NCI-H2227 treated with DMSO at 0.1 percent for 48 hours (cell line): ENCODE measurements at places on chromosomes 6 and 20.

- no peak for DNase-seq
These were observed 392.9 kb downstream of the PLCB1 start for GRCh38 chr20:8525017-8525343.

DNA sequence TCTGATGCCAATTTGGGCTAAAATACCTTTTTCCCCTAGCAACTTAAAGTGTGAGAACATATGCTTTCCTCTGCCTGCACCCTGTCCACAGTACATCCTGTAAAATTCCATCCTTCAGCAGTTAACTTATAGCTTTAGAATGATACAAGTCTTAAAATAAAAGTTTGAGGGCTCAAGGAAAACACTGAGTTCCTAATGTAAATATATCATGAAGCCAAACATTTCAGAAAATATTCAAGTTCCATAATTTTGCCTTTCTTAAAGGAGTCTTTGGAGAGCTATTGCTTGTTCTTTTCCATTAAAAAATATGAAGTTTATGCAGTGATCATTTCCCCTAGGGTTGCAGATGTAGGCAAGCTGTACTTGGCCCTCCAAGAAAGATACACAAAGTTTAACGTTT lies 303.8 kb downstream of the COL12A1 start:
- no peak for DNase-seq

GRCh38 chr6:11188161-11188915 lies 44.1 kb downstream of the NEDD9 start:
- DNase-seq, result no peak

- no peak for DNase-seq
These were observed 232.6 kb upstream of the RAB32 start for GRCh38 chr6:146311079-146311478.

- no peak for DNase-seq
These were observed 112.3 kb upstream of the ESR1 start for GRCh38 chr6:151695156-151695555.

- no peak for DNase-seq
These were observed 106.9 kb downstream of the ZFP64 start for GRCh38 chr20:52084727-52085126.

DNA sequence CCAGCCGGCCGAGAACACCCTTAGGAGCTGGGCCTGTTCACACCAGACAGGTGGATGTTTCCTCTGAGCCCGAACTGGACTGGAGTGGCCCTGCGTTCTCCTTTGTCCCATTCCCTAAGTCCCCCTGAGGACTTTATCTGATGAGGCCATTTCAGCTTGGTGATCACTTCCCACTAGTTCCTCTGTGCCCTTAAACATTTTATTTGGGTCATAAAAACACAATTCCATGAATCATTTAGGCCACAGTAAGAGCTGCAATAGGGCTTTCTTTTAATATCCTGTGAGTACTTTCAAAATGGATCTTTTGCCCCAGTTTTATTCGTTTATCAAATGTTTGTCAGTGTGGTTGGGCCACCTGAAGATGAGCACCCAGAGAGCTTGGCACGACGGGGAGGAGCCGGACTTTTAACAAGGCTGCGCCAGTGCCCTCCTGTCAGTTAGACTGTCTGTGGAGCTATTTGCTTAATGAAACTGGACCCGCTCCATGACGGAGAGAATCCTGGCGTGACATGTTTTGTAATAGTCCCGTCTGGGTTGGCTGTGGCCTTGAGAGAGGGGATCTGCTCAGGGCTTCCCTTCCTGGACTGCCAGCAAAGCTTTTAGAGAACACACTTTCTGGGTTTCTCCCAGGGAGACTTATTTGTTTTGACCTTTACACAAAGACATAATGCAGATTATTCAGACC lies 53.5 kb downstream of the ZDHHC14 start:
- DNase-seq, result no peak
